Non-pigmented ciliary epithelial cell (primary cell): ENCODE measurements at places on chromosomes 12 and 14.

GRCh38 chr12:33724867-33725266, 285.2 kb upstream of the SYT10 start:
- no peak for DNase-seq

DNA sequence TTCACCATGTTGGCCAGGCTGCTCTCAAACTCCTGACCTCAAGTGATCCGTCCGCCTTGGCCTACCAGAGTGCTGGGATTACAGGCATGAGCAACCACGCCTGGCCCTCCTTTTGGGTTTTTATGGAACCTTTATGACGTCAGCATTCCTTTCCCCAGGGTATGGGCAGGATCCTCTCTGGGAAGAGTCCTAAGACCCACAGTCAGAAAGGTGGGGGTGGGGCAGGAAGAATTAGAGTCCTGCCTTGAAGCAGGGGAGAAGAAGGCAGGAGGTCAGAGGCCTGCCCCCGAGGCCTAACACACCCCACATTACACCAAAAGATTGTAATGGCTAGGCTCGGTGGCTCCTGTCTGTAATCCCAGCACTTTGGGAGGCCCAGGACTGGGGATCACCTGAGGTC, 30.8 kb upstream of the CDK17 start:
- DNase-seq, result no peak

- no peak for DNase-seq
These were observed 230.9 kb upstream of the LRIG3 start for GRCh38 chr12:59151243-59151642.

GRCh38 chr12:34347367-34347766, 325.1 kb downstream of the ALG10 start:
- DNase-seq, result no peak

DNA sequence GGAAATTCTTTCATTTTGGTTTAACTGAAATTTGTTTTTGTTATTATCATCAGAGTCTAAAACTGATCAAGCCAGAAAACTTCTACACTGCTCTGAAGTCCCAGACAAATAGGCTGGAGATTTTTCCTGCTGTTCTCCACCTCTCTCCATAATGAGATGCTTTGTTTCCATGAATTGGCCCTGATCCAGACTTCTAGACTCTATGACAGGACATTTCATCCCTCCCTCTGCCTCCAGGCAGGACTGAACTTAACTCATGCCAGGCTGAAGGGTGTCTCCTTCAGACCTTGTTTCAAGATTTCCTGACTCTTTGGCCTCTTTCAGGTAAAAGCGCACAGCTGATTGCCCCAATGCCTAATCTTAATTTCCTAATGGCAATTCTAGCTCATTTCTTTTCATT, 69.1 kb upstream of the HOXC13 start:
- no peak for DNase-seq

DNA sequence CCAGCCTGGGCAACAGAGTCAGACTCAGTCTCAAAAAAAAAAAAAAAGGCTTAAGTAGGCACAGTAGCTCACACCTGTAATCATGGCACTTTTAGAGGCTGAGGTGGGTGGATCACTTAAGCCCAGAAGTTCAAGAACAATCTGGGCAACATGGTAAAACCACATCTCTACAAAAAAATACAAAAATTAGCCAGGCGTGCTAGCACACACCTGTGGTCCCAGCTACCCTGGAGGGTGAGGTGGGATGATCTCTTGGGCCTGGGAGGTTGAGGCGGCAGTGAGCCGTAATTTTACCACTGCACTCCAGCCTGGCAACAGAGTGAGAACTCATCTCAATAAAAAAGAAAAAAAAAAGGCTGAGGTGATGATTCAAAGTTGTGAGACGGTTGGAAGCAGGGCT, 9.1 kb upstream of the RESF1 start:
- no peak for DNase-seq

DNA sequence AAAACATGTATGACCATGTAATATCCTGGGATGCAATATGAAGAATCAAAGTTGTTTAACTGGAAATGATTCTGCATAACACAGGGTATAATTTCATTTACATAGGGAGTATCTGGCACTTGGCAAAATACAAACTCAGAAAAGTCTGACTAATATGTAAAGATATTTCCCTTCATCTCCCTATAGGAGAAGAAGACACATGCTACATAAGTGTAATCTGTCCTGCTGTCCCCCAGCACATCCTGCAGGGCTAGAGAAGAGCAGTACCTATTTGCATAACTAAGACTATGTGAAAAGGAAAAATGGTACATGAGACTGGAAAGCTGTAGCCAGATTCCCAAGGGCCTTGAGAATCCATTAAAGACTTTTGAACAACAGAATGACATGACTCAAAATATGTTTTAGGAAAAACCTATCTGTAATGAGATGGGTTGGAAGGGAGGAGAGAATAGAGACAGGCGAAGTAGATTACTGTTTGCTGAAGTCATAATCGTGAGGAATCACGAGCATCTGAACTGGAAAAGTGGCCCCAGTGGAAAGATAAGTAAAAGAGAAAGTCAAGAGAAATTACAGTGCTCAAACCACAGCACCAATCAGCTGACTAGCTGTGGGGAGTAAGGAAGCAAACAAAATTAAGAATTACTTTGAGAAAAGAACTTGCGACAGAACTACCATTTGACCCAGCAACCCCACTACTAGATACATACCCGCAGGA, 155.1 kb upstream of the HMGA2 start:
- no peak for DNase-seq
